ENCODE measurements at places on chromosomes 2 and 18.

GRCh38 chr2:61534926-61535325 is 3.2 kb downstream of the XPO1 start:
- no peak for DNase-seq

GRCh38 chr2:30106543-30106942 is 40.3 kb upstream of the YPEL5 start:
- DNase-seq, result no peak

DNA sequence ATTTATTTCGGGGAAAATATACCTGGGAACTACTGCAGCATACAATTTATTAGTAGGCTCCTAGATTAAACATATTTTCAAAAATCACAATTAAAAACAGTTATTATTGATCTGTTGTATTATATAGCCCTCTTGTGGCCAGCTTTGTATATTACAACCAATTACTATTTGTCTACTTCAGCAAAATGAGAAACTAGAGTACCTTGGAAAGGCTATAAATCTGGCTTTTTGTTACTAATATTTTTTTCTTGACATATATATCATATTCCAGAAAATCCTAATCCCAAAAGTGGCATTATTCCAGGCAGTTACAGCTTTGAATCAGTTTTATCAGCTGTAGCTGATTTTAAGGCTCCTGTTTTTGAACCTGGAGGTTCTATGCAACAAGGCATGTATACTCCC is 101.2 kb downstream of the UBR3 start:
- DNase-seq, result peak; percentile 43

DNA sequence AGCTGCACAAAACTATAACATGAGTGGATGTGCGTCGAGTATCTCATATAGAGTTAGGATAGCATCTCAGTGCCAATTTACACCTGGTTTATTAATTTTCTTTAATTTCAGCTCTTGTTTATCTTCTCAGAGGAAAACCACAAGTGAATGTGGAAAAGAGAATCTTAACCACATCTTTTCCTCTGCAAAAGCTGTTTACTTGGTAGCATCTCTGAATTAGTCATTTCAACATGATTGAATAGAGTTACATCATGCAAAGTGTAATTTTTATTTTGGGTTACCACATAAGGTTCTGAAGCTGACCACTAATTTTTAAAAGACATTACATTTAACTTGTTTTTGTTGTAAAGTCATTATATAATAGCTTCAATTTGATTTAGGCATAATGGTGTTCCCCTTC is 83.8 kb upstream of the FAM237A start:
- DNase-seq, result peak; percentile 45

DNA sequence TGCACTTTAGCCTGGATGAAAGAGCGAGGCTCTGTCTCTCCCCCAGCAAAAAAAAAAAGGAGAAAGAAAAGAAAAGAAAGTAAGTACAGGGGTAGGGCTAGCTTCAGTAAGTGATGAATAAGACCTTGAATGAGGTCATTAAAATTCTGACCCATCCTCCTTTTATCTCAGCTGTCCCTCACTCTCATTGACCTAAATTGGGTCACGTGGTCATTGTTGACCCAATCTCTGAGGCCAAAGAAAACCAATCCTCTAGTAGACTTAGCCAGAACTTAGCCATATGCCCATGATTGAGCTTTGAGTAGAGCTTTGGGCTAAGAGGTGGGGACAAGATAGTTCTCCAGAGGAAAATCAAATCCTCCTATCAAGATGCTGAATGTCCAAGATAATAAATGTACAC is 149.3 kb downstream of the PDE11A start:
- no peak for DNase-seq

- no peak for DNase-seq
Measured at GRCh38 chr18:48897531-48897930, 53.2 kb downstream of the SMAD7 start.

DNA sequence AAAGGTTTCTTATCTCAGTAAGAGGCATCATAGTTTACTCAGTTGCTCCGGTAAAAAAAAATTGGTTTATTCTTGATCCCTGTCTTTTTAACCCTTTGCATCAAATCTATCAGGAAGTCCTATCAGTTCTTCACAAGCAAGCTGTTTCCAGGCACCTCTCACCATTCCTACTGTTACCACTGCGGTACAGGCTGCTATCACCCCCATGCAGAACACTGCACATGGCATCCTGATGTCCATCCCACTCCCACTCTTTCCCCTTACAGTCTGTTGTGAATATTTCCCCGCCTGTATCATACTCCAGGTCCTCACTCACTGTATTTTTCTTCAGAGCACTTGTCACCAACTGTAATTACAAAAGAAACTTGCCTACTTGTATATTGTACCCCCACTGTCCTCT is 5.3 kb upstream of the CNRIP1 start:
- no peak for DNase-seq

DNA sequence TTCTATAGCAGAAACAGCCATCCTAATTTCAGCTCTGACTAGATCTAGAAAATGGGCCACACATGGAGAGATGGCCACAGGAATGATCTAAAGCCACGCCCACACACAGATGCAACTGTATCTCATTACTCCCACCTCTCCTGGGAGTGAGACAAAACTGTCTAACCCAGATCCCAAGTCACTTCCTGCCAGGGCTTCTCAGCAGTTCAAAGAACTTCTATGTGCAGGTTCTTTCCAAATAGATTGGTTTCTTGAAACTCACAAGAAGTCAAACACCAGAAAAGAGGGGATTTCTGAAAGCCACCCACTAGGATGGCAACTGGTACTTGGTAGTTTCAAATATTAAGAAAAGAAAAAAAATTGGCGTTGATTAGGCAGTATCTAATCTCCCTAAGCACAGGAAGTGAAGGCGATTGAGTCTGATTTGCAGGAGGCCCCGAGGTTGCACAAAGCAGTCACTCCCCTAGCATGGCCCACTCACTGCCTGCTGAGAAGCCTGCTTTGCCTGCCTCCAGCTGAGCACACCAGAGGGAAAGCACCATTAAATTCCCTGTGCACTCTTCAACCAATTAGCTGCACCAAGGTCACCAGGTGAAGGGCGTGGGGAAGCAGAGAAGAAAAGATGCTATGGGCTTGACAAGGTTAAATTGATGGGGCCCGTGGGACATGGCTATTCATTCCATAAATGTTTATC is 51.1 kb downstream of the PAPOLG start:
- peak; percentile 38 for DNase-seq

- no peak for DNase-seq
Measured at GRCh38 chr2:232022718-232023117, 61.2 kb downstream of the DIS3L2 start.

GRCh38 chr2:113240150-113240914 is 38.4 kb downstream of the PAX8 start:
- DNase-seq, result no peak

DNA sequence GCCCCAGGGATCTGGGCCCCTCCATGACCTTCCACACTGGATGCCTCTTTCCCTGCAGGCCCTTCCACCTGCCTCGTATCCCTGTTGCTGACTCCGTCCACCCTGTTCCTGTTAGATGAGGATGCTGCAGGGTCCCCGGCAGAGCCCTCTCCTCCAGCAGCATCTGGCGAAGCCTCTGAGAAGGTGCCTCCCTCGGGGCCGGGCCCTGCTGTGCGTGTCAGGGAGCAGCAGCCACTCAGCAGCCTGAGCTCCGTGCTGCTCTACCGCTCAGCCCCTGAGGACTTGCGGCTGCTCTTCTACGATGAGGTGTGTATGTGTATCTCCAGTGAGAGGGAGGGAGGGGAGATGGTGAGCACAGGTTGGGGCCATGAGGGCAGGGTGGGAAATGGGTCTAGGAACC is 12.4 kb upstream of the SLC4A3 start:
- no peak for DNase-seq

All from activated CD4-positive, alpha-beta T cell treated with anti-CD3 and anti-CD28 coated beads, Interleukin-2, amount 50 U/mL, for 16 hours (primary cell).